Stimulated activated CD8-positive, alpha-beta memory T cell treated with anti-CD3 and anti-CD28 coated beads, Interleukin-4, amount 100 ng/mL, for 4 hours (primary cell): ENCODE measurements at places on chromosomes 1 and 21.

- DNase-seq, result no peak
Measured at GRCh38 chr1:205229399-205229871, 1.7 kb downstream of the TMCC2 start.

DNA sequence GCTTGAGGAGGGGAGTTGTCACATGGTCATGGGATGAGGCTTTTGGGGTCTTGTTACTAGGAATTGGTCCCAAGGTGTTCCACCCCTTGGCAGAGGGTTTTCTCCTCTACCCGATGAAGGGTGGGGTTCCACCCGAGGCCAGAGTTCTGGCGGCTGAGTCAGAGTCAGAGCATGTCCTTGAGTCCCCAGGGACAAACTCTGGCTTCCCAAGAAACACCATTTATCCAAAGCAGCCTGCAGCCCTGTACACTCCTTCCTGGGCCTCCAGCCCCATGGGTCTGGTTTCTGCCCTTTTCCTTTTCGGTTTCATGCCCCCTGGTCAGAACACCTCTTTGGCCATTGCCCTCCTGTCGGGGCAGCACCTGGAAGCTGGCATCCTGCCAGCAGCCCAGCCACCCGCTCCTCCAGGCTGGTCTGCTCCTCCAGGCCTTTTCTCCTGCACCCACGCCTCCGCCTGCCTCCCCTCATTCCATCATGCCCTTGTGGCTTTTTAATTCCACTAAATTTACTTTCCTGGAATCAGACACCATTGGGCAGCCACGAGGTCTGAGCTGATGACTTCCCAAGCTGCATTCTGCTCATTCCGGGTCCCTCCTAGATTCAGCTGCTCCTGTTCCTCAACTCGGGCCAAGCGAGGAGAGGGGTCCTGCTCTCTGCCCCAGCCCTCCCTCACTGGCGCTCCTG, 301.7 kb upstream of the VAMP3 start:
- no peak for DNase-seq

DNA sequence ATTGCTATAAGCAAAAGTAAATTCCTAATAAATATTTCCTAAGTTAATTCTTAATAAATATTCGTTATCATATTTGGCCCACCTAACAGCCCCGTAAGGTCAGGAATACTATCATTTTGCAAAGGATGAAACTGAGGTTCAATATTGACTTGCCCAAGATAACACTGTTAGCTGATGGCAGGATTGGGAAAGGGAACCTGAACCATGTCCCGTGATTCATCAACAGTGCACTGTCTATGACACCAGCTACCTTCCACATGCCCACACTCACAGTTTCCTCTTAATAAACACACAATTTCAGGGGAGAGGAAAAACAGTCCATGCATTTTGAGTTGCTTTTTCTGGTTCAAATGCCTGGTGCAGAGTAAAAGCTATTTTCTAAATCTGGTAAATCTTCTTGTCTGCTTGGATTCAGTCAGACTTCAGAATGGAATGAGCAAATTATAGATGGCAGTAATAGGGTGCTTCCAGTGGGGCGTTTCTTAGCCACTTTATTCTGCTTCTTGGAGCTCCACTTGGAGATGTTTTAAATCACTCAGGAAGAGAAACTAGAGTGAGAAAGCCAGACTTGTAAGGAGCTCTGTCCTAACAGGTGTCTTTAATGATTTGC, 354.6 kb downstream of the PDE4B start:
- no peak for DNase-seq

GRCh38 chr21:27806281-27806680, 839.4 kb upstream of the ADAMTS5 start:
- DNase-seq, result no peak

- DNase-seq, result no peak
Measured at GRCh38 chr1:53286955-53287354, 40.9 kb downstream of the LRP8 start.

GRCh38 chr1:87169263-87169910, 159.3 kb upstream of the LMO4 start:
- no peak for DNase-seq

- DNase-seq, result no peak
Measured at GRCh38 chr1:15974855-15975254, 1.0 kb downstream of the ZBTB17 start.

- DNase-seq, result no peak
Measured at GRCh38 chr1:204178487-204179281, 12.5 kb upstream of the REN start.
